Neural progenitor cell (in vitro differentiated cells): ENCODE measurements at places on chromosomes 6 and 20. TPM values are rescaled to one million over a fixed set of nuclear protein-coding genes. Genes with fewer than 3 reads are reported as not detected.

PACSIN1 gene
- total RNA-seq, result 0.41 and 1.8 TPM in 2 replicates

SASH1 gene
- 10.2 and 11.8 TPM in 2 replicates for total RNA-seq

NINL gene
- total RNA-seq, result 21.5 and 32.2 TPM in 2 replicates

CAGE1 gene
- total RNA-seq, result 0.03 TPM in 1 of 2 replicates, not detected in the other

EYA4 gene
- 2.3 and 2.4 TPM in 2 replicates for total RNA-seq

SLC35D3 gene
- total RNA-seq, result 0.58 TPM in 1 of 2 replicates, not detected in the other

TRIM40 gene
- not detected in 2 replicates for total RNA-seq

CFB gene
- 0.50 TPM in 1 of 2 replicates, not detected in the other for total RNA-seq
